ENCODE measurements at places on chromosomes 2 and 18.

- DNase-seq, result no peak
Observed at GRCh38 chr2:11713815-11714214, 32.6 kb upstream of the LPIN1 start.

DNA sequence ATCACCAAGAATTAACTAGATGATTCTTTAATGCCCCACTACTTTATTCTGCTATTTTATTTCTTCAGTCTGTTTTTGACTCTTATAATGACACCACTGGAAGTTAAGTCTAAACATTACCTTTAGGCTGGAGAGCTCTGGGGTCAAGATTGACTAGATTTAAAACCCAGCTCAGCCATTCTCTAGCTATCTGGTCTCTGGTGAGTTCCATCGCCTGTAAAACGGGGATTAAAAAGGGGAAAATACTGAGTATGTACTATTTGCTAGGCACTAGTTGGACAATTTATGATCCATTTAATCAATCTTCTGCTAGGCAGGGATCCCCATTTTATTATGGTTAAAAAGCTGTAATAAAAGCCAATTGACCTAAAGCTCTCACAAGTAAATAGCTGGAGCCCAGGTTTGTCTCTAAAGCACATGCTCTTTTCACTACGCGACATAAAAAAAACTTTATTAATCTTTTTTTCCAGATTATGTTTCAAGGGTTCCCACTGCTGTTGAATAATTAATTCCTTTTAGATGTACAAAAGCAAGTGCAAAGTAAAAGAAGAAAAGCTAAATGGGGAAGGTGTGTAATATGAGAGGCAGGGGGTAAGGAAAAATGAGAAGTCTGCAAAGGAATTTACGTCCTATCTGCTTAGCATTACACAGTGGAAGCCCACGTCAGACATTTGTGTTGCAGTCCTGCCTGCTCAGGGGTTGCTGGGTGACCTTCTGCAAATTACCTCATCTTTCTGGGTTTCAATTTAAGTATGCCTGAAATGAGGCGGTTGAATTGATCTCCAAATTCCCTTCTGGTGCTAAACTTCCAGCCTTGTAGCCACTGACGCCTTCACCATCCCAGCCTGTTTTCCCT, 918 bp upstream of the NABP1 start:
- peak; percentile 78 for DNase-seq

GRCh38 chr2:20913491-20913890, 90.6 kb upstream of the LDAH start:
- no peak for DNase-seq

- no peak for DNase-seq
Observed at GRCh38 chr2:191158193-191158592, 7.4 kb upstream of the STAT4 start.

DNA sequence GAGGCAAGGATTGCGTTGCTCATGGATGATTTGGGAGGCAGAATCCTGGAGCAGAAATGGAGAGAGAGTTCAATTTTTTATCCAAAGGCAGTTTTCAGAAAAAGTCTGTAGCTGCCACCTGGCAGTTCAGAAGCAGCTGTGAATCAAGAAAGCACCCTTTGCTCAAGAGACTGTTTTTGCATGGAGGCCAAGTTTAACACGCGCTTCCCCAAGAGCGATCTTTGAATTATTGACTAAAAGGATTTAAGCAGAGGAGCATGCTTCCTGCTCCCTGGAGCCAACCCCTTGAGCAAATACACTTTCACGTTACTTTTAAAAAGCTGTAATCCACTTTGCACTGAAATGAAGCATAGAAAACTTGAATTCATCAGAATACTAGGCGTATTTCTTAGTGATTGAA, 252.4 kb downstream of the RNF144A start:
- DNase-seq, result no peak

GRCh38 chr2:158042245-158042644, 59.4 kb upstream of the UPP2 start:
- no peak for DNase-seq

DNA sequence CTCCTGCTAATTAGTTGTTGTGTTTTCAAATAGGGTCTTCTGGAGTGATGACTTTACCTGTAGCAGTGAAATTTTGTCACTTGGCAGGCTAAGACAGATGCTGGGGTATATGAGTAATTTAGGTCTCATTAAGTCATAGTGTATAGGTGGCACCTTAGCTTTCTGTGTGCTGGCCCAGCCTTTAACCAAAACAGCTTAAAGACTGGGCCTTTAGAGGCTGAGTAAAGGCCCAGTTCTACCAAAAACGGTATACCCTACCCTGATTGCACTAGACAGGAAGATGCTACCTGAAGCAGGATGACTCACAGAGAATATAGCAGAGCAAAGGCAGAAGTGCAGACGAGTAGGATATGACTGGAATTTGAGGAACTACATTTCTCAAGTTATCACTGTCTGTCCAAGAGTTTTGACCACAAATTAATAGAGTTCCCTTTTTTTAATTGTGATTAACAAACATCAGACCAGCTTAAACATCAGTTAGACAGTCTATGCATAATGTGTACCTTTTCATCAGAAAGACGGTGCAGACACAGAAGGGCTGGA, 337.9 kb upstream of the SALL3 start:
- no peak for DNase-seq

GRCh38 chr2:175842996-175843395, 159.1 kb downstream of the LNPK start:
- DNase-seq, result no peak

DNA sequence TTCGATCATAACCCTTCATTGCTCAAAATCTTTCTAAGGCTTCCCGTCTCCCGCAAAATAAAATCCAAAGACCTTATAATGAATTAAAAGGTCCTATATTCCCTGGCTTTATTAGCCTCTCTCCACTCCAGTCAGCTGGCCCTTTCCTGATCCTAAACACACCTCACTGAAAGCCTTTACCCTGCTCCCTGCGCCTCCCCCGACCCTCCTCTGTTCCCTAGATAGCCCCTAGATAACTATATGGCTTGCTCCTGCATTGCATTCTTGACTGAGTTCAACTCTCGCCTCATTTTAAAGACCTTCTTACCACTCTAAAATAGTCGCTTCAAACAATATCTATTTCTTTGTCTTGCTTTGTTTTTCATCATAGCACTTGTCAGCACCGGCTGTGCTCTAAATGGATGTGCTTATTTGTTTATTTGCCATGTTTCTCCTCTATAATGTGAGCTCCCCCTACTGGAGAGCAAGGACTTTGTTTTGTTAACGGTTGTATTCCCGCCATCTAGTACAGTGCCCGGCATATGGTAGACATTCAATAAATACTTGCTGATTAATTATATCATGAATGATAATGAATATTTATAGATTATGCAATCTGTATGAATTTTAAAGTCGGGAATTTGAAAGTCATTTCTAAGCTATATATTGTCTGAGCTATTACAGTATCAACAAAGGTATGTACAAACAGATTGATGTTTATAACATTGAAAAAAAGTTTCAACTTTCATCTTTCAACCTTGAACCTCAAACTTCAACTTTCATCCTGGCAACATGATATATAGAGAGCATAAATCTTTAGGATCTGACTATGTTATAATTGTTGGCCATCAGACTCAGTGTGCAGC, 32.4 kb upstream of the VIT start:
- peak; percentile 65 for DNase-seq

DNA sequence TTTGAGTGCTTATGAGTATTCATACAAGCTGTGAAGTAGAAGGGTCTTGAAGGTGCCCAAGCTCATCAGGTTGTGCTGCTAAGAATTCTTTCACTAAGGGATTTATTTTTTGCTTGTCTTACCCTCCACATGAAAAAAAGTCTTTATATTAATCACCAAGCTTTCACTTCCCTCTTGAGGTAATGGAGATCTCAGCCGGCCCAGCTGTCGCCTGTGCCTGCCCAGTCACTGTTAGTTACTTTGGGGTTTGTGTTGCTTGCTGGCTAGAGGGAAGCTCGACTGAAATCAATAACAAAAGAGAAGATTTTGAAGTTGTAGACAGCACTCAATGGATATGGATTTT, 21.9 kb downstream of the MC2R start:
- peak; percentile 5 for DNase-seq

DNA sequence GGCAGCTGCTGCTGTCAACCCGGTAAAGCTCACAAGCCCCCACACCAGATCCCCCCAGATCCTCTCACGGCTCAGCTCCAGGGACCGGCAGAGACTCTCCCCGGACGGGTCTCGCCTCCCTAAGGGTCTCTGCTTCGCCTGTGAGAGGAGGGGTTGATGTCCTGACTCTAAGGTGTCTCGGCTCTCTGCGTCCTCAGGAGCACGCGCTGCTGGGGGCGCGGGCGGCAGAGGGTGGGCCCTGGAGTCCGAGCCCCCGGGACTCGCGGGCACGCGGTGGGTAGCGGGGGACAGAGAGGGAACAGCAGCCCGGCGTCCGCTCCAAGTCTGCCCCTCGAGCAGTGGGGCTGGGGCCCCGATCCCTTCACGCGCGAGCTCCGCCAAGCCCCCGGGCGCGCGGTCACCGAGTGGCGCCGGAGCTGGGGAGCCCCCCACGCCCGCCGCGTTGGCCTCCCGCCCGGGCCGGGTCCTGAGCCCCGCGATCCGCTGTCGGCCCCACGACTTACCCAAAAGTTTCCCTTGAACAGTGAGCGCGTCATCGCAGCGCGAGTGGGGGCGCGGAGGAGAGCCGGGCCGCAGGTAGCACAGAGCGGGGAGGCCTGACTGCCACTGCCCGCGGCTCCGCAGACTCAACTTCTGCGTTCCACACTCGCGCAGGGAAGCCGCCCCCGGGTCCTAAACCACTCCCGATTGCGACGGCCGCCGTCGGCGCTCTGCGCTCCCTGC, at the start of gene PSTPIP2:
TSS of gene PSTPIP2 (minus strand) at position 608 of the 723 bp plus-strand sequence. CDS start at position 536, 72 bp downstream.
- DNase-seq, result peak; percentile 61

GRCh38 chr2:101461381-101461780, 13.5 kb downstream of the RFX8 start:
- no peak for DNase-seq

DNA sequence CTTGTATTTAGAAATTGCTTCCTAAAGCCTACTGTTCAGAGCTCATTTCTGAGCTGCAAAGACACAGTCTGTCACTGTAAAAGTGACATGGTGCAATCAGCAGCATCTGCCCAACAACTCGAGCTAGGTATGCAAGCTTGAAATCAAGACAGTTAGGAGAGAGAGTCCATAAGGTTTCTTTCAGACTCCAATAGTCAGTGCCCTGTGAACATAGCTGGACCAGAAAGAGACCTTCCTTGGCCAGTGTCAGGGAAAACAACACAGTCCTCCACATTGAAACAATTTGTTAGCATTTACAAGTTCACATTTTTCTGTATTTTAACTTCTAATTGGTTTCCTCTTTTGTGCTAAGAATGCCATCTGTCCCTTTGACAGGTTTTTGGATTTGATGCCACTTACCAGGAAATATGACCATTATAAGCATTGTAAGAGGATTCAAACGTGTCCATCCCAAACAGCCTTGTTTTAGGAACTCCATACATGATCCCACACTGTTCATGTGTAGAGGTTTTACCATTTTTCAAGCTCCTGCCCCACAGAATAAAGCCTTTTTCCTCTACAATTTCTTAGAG, 8.9 kb upstream of the MYCN start:
- no peak for DNase-seq

DNA sequence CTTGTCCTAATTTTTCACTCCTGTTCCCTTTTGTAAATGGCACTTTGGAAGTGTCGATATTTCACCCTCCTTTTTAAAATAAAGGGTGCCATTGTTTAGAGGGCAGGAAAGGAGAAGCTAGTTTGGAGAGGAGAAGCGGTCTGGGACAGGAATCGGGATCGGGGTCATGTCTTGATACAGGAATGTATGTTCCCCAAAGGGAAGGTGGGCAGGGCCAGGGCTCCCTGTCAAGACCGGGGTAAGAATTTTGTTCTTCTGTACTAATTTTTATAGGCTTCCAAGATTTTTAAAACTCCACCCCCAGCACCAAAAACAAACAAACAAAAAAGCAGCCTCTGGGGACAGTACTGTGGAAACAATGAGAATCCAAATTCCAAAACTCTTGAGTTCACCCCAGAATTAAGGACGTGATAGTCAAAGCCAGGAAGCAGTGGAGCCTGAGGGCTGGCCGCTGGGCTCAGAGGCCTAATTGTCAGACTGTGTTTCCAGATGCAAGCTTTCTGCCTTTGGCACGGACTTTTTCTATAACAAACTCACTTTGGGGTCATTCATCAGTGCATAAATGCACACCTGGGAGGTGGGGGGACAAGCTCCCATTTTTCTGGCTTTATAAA, 250.4 kb upstream of the SIX2 start:
- no peak for DNase-seq

DNA sequence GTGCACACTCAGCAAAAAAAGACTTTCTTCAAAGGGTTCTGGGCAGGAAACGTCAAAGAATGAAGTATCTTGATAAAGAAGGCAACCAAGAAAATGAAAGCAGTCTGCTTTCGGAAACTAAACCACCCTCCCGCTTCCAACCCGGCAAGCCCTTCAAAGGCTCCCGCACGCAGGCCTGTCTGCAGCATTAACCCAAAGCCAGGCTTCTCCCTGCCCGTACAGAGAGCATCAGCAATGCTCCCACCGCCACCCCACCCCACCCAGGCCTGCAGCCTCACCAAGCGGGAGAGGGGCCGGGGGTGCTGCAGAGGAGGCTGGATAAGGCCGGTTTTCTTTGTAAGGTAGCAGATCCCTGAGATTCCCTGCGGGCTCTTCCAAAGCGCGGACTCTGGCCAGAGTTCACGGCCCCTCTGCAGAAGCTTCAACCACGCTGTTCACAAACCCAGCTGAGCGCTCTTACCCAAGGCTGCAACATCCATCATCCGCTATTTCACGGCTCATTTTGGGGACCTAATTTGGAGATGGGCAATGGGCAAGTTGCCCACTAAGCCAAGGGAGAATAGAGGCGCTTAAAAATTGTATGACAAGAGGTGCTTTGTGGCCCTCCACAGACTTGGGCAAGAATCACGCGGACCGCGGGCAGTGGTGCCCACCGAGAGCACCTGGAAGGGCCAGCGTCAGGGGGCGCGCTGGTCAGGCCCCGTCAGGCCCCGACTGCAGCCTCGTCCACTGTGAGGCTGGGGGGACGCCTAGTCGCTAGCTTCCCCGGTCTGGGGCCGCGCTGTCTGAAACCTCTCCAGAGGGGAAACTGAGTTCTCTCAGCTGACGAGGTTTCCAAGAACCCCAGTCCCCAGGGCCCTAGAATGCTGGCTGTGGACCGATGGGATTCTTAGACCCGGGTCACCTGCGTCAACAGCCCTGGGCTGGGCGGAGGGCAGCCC, 225.4 kb upstream of the ID2 start:
- DNase-seq, result peak; percentile 70

- peak; percentile 27 for DNase-seq
Observed at GRCh38 chr2:2646433-2647051, 315.5 kb upstream of the MYT1L start.

DNA sequence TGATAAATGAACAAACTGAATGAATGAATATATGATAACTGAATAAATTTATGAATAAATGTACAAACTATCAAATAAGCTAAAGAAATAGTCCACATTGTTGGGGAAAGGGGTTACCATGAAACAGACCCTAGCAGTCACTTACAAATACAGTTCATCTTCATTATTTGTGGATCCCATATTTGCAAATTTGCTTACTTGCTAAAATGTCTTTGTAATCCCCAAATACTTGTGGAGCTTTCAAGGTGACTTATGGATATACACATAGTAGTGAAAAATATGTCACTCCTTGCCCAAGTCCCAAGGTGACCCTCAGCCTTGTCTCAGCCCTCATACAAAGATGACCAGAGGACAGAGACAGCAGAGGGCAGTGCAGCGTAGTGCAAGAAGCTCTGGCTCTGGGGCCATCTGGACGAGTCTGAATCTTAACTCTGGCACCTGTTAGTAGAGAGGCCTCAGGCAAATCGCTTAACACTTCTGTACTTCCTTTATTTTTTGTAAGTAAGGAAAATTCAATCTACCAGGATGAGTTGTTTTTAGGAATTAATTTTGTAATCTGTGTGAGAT, 3.1 kb downstream of the PAIP2B start:
- DNase-seq, result peak; percentile 8

GRCh38 chr2:137964066-137964858, at the start of gene HNMT:
TSS of gene HNMT (plus strand) at chr2:137964473. CDS start at chr2:137964492, 19 bp downstream.
- no peak for DNase-seq

- DNase-seq, result no peak
Observed at GRCh38 chr18:59264121-59264571, 9.1 kb downstream of the RAX start.
